ENCODE measurements at places on chromosomes 2 and 18.

- DNase-seq = no peak
Observed at GRCh38 chr2:109486711-109487535, 126.8 kb downstream of the SEPTIN10 start.

GRCh38 chr2:86556508-86556907 is 6.7 kb downstream of the CHMP3 start:
- DNase-seq = no peak

GRCh38 chr2:181970160-181970794 is 15.4 kb upstream of the PPP1R1C start:
- DNase-seq = no peak

- DNase-seq = no peak
Observed at GRCh38 chr2:22124003-22124402, 1000.2 kb downstream of the TDRD15 start.

- DNase-seq = no peak
Observed at GRCh38 chr2:189570570-189571031, 10.0 kb downstream of the SLC40A1 start.

Measured in neuronal stem cell (in vitro differentiated cells).